ENCODE measurements at places on chromosomes 7 and 10.

- no peak for DNase-seq
These were observed 6.0 kb upstream of the TRPV6 start for GRCh38 chr7:142891490-142892082.

DNA sequence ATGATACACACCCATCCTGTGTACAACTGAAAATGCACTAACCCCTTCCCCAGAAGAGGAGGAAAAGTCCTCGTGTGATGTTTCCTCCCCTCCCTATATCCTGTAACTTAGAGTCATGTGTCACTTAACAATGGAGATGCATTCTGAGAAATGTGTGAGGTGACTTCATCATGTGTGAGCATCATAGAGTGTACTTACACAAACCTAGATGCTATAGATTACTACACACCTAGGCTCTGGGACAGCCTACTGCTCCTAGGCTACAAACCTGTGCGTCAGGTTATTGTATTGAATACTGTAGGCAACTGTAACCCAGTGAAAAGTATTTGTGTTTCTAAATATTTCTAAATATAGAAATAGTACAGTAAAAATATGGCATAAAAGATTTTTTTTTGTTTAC, 98.6 kb upstream of the FAM180A start:
- no peak for DNase-seq

DNA sequence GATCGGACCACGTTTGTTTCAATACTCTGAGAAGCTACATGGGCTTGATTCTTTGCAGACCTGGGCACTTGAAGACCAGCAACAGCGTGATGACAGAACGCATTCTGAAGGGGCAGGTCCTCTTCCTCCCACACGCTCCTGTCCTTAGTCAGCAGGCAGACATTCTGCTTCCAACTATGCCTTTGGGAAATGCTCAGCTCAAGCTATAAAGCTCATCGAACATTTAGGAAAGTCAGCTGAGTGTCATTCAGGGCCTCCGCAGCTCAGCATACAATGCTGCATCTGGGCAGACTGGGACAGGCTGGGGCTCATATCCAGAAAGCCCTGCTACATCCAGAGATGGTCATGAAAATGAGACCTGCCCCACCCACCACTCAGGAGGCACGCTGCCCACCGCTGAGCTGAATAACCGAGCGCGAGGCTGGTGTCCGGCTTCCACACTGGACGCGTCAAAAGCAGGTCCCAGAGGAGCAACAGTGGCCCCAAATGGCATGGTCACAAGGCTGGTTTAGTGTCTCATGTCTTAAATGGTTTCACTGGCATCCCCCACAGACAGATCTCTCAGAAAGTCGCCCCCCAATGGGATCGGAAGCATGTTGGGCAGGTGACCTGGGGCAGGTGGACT, 274.0 kb downstream of the DNAJB6 start:
- no peak for DNase-seq

DNA sequence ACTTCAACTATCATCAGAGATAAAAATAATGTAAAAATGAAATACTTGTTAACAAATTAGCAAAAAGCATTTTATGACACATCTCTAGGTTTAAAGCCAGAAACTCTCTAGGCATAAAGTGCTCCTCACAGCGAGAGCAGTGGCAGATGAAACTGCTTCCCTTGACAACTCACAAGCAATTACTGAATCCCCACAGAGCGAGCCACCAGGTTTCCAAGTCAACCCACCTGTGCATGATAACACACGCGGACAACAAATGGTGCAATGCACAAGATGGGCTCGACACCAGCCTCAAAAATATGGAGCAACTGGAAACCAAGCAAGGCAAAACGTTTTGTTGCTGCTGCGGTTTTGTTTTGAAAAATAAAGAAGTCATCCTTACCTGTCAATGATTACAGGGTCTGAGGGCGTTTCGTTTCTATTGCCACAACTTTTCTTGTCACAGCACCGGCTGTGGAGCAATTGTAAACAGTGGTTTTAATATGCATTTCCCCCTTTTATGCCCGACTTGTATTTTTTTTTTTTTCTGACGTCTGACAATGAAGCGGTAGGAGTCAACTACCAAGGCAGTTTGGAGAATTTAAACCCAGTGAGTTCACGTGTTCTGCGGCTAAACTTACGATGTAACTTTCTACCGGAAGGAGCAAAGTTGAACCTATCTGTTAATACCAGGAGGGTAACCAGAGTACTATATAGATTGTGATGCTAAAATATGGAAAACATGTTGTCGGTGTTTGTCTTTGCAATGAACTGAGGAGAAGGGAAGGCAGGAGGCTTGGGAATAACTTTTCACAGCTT, 7.0 kb downstream of the EBF3 start:
- no peak for DNase-seq

GRCh38 chr10:44419790-44420549, 35.1 kb upstream of the CXCL12 start:
- DNase-seq, result no peak

DNA sequence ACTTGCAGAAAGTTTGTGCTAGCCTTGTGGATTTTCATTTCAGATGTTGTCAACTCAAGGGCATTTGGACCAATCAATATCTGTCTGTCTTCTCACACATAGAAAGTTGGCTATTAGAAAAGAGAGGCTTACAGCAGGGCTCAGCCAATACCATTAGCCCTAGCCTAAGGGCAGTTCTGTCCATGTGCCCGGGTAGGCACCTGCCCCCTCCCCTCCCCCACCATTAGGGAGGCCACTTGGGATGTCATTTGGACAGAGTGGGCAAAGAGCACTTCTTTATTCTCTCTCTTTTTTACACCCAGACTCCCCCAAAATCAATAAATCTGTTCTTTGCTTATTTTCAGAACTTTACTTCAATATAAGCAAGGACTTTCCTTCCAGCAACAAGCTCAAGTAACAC, 188.5 kb upstream of the MKI67 start:
- no peak for DNase-seq

DNA sequence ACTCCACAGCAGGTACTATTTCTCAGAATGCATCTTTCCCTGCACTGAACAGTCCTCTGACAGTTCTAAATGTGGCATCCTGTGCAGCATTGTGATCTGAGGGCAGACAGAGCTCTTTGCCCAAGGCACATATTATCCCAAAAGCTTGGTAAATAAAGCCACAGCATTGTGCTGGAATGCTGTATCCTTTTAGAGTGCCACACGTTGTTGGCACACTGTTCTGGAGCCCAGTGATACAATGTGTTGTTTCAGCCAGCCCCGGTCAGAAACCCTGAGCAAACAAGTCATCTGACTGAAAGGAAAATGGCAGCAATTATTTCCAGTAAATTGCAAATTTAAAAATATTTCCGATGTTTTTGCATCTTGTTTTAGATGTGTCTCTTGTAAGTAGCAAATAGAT, 45.4 kb downstream of the NAMPT start:
- DNase-seq, result no peak

- DNase-seq, result no peak
These were observed 157.2 kb downstream of the CHRM2 start for GRCh38 chr7:137025469-137026175.

DNA sequence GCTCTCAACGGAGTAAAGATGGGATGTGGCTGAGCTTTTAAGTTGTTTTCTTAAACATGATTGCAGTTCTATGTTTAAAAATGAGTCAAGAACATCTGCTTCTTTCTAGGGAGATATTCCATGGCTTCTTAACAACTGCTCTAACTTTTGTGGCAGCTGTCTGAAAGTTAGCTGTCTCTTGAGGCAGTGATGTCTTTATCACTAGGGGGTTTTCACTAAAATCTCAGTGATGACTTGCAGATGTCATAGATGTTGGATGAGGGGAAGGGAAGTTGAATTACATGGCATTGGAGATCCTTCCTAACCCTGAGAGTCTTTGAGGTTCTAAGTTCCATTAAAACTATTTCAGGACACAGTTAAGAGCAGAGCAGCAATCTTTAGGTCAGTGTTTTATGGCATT, 43.5 kb downstream of the PRKG1 start:
- DNase-seq, result no peak

Measured in activated naive CD4-positive, alpha-beta T cell (primary cell).